ENCODE measurements at places on chromosomes 7 and 10. TPM values are rescaled to one million over a fixed set of nuclear protein-coding genes. Genes with fewer than 3 reads are reported as not detected.

ASL gene
- polyA plus RNA-seq = 28.4 TPM

DNA sequence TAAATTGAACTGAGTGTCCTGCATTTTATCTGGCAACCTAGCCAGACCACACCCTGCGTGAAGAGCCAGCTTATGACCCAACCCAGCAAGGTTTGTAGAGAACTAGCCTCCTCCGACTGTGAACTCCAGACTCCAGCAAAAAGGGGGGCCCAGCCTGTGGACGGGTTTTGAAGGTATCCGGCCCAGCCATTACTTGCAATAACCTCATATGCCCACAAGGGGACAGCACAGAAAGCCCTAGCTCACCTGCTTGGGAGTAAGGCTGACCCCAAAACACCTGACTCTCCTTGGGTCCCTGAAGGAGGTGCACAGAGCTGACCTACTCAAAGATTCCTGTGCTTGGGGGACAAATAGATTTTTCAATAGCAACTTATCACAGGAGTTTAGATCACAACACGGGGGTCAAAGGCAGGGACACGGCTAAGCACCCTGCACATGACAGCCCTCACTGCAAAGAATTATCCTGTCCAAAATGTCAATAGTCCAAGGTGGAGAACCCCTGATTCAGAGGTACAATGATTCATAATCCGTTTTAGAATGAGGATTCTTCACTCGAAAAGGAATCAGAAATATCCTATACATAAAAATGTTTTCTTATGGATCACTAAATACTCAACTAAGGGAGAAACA lies 4.6 kb downstream of the TRPV6 start:
- peak; percentile 26 for DNase-seq

GRCh38 chr7:16079723-16080122 lies 341.6 kb downstream of the CRPPA start:
- no peak for DNase-seq

GRCh38 chr7:33837356-33837851 lies 67.9 kb upstream of the BMPER start:
- DNase-seq = no peak

- no peak for DNase-seq
These were observed 481.1 kb downstream of the SEMA3D start for GRCh38 chr7:84705706-84706105.

GRCh38 chr7:26376175-26376917 lies 84.7 kb downstream of the SNX10 start:
- DNase-seq = peak; percentile 77

DNA sequence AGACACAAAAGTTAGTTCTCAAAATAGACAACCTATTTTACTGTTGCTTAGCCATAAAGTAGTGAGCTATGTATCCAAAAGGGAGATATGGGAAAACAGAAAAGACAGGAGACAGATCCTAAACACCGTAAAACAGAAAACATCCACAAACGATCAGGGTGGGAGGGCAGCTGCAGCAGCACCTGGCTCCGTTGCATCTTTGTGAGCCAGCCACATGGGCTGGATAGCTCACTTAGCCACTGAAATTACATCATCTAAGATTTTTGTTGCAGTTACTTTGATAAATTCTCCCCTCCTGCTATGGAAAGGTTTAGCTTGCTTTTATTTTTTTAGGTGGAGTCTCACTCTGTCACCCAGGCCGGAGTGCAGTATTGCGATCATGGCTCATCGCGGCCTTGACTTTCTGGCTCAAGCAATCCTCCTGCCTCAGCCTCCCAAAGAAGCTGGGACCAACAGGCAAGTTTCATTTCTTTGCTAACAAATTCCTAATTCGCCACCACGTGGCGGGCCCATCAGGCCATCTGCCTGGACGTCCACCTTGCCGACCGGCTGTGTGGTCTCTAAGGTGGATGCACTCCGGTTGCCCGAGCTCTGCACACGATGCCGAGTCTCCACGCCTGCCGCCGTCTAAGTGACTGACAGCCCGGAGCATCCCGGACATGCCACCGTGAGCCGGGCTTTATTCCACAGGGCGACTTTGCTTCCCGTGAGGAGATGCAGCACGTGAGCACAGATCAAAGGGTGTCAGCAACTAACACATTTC lies 159.8 kb downstream of the DIP2C start:
- no peak for DNase-seq

DNA sequence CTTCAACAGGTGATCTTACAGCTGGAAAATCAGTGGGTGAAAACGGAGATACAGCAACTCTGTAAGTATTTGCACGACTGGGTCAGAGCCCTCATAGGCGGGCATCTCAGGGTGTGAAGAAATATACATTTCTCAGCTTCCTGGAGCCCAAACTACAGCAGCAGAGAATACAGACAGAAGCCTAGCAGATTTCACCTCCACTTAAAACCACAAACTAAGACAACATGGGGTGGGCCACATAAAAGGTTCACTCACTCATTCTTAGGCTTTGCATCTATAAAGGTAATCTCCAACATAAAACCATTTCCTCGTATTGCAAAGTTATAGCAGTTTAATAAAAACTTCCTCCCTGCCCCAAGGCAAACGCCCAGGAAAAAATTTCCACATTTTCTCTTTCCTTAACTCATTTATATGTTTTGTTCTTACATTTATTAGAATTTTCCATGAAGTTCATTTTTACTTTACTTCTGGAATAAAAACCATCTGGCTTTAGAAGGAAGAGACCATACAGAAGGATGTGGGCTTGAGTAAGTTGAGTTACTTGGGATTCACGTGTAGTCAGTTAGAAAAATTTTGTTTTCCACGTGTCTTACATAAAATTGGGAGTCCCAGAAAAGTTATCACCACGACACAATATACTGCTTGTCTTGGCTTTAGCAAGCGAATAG lies 327.1 kb downstream of the FRMD4A start:
- no peak for DNase-seq

GRCh38 chr7:132932296-132933071 lies 149.4 kb downstream of the CHCHD3 start:
- no peak for DNase-seq

ACBD7 gene
- polyA plus RNA-seq = 8.9 TPM

DNA sequence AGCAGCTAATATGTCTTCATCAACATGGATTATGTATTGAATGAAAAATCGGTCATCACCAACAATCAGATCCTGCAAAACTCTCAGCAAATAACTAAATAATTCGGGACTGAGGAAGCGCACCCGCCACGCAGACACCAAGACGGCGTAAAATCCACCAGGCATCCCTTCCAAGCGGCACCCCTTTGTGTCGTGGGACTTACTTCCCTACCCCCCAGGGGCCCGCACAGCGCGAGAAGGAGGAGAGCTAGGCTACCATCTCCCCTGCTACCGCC lies 721 bp downstream of the ARL3 start:
- DNase-seq = no peak

SPDYE5 gene
- polyA plus RNA-seq = 7.3 TPM

PI4K2A gene
- polyA plus RNA-seq = 18.1 TPM

- DNase-seq = no peak
These were observed 32.0 kb downstream of the ICA1 start for GRCh38 chr7:8229927-8230326.

DNA sequence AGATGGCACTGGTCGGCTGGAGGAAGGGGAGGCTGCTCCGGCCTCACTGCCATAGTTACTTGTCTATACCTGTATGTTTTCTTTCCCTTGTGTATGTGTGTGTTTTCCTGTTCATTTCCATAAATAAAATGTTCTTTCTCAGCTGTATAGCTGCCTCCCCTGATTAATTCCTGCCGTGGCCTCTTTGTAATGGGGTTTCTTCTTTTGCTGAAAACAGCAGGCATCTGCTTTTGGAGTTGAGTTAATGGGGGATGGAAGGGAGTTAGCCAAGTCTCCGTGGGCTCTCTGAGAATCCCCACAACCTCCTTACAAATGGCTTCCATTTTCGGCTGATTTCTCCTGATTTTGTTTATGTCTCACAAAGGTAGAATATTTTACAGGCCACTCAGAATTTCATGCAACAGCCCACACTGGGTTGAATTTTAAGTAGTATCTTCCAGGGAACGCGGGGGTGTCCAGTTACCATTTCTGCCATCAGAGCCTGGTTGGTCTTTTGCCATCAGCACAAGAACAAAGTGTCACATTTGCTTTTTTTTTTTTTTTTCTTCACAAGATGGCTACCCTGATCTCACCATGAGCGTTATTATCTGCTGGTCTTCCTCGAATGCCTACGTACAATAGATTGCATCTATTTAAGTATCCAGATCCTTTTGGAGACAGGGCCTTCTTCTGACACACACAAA lies 88.1 kb upstream of the NRP1 start:
- no peak for DNase-seq

DNA sequence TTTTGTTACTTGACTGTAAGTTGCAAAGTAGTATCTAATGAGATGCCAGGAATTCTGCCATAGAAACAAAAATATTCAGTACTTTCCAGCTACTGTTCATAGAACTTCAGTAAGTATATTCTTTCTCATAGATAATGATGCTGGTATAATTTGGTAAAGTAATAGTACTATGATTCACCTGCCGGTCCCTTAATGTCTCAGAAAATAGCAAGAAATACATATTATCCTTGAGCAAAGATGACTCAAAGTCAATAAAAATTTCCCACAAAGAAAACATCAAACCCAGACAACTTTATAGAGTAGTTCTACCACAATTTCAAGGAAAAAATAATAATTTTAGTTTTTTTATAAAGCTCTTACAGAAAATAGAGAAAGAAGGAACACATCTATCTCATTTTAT lies 105.4 kb downstream of the EPDR1 start:
- no peak for DNase-seq

DNA sequence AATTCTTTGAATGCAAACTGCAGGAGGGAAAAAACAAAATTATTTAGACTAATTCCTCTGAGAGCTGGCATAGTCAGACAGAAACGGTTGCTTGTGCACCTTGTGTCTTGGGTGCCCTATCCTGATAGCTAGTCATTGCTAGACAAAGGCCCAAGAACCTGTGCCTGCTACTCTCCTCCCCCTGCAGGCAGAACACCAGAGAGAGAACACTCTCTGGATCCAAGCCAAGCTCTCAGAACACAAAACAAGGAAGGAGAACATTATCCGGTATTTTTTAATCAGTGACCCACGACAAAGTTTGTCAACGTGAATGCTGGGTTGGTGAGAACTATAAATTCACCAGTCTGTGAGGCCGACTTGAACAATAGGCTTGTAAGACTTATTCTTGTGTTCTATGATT lies 18.8 kb upstream of the PPP1R9A start:
- peak; percentile 56 for DNase-seq

- DNase-seq = no peak
These were observed 11.1 kb downstream of the CHST3 start for GRCh38 chr10:71975087-71975870.

CAPZA2 gene
- polyA plus RNA-seq = 201 TPM

DNA sequence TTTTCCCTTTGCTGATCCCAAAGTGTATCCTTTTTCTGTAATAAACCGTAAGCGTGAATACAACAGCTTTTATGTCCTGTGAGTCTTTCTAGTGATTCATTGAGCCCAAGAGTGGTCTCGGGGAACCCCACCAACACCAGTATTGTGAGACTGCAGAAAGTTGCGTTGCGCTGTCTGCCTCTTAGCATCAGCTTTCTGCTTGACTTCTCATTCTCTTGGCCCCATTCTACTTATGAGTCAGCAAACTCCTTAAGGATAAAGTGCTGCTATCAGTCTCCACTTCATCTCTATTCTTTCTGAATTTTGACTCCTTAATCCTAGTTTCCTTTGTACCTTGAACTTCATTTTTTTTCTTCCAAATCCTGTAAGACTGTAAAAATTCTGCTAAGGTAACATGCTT lies 184.3 kb upstream of the MBL2 start:
- DNase-seq = no peak

ATOH7 gene
- polyA plus RNA-seq = 1.7 TPM

INPP5A gene
- polyA plus RNA-seq = 31.3 TPM

PALD1 gene
- 10.1 TPM for polyA plus RNA-seq

DNA sequence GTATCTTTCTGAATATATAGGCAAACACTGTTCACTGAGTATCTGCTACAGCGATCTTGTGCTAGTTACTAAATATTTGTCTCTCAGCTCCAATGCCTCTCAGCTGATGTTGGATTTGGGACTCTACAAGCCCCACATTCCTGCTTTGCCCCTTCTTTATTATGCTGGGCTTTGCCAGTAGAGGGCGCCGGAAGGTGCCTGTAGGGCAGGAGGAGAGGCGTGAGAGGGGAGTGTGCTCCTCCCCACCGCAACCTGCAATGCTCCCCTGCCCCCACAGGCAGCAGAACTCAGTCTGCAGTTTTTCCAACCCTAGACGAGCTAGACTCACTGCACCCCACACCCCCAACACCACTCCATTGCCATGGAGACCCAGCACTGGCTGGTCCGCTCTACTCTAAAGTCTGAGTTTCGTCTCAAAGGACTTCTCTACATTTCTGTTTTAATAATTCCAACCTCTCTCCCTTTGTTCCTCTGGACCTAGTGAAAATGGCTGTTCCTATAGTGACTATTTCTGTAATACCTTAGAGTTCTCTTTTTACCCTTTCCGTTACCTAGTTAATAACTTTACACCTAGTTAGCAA lies 337.6 kb downstream of the CCSER2 start:
- DNase-seq = no peak

- no peak for DNase-seq
These were observed 71.2 kb upstream of the ARID5B start for GRCh38 chr10:61830072-61830845.

DNA sequence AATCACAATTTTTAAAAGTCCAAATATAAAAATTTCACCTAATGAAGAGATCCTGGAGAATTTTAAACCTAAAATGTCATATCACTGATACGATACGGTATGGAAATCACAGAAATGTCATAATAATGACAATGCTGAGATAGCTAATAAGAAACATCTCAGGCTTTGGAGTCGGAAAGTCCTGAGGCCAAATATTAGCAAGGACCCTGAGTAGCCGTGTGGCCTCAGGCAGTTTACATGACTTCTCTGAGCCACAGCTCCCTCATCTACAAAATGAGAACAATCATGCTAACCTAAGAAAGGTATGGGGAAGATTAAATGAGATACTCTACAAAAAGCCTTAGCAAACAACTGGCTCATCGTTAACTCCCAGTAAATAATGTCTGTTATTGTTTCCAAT lies 100.9 kb upstream of the NEBL start:
- DNase-seq = no peak

MYO1G gene
- 0.53 TPM for polyA plus RNA-seq
